ENCODE measurements at places on chromosomes 3 and 15.

- DNase-seq: no peak
Measured at GRCh38 chr3:42045708-42046243, 45.4 kb upstream of the TRAK1 start.

- no peak for DNase-seq
Measured at GRCh38 chr15:50163719-50164410, 18.1 kb upstream of the SLC27A2 start.

GRCh38 chr3:60308808-60309207 is 942.4 kb downstream of the FHIT start:
- no peak for DNase-seq

GRCh38 chr15:32919749-32920414 is 202.1 kb downstream of the GREM1 start:
- no peak for DNase-seq

DNA sequence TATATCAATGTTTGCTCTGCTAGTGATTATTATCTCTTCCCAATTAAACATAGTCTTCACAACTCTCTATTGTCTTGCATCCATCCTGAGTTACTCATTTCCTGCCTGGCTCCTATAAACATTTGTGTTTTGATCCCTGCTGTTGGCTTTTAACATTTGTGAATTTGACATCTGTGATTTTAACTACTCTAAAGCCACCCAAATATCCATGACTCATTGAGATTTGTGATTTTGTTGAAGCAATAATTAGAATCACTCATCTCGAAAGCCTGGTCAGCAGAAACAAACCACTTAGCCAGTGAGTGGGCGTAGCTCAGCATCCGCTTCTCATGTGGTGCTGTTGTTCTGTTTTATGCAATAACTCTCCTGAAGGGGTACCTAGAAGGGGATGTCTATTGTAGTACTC is 174.3 kb upstream of the ZBTB20 start:
- no peak for DNase-seq

GRCh38 chr3:162370141-162370540 is 873.5 kb downstream of the OTOL1 start:
- no peak for DNase-seq

- no peak for DNase-seq
Measured at GRCh38 chr15:71551566-71551965, 258.8 kb upstream of the NR2E3 start.

- no peak for DNase-seq
Measured at GRCh38 chr3:77605308-77605707, 565.4 kb downstream of the ROBO2 start.

DNA sequence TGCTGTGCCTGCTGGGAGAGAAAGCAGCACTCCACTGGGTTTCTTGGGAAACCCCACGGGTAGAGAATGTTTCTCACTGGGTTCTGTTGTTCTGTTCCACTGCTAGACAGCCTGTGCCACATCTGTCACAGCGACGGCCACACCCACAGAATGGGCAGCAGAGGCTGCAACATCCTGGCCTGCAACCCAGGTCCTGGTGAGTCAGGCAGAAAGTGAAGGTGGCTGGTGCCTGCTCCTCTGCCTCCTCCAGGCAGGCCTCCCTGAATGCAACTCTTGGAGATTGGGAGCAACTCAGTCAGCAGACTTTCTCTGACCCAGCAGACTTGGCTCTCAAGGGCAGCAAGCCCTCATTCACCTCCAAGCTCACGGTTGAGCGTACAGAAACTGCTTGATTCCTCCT is 13.0 kb downstream of the C3orf18 start:
- no peak for DNase-seq

GRCh38 chr3:119428538-119428937 is 34.9 kb downstream of the TMEM39A start:
- DNase-seq: peak; percentile 34

- no peak for DNase-seq
Measured at GRCh38 chr3:170565495-170565894, 20.4 kb downstream of the SLC7A14 start.

DNA sequence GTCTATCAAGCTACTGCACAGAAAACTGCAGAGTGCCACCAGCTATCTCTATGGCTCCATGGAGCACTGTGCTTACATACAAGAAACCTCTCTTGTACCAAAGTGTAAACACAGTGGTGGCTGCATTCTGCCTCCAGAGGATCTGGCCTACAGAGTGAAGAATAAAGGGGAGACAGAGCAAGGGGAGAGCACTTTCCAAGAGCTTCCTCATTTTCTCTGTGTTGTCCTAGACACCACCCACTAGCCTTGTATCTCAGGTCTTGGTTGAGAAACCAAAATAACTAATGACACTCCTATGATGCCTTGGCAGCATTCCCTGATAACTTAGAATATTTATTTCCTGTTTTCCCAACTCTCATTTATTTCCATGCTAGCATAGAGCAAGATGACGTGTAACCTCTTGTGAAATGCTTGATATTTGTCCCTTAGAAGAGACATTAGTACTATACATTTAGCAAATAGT is 56.9 kb upstream of the PHLDB2 start:
- no peak for DNase-seq

- no peak for DNase-seq
Measured at GRCh38 chr3:54906763-54907162, 21.1 kb downstream of the LRTM1 start.

DNA sequence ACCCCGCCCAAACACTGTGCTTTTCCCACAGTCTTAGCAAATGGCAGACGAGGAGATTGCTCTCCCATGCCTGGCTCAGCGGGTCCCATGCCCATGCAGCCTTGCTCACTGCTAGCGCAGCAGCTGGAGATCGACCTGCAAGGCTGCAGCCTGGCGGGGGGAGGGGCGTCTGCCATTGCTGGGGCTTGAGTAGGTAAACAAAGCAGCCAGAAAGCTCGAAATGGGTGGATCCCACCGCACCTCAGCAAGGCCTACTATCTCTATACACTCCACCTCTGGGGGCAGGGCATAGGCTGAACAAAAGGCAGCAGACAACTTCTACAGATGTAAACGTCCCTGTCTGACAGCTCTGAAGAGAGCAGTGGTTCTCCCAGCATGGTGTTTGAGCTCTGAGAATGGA is 27.2 kb upstream of the WDR5B start:
- DNase-seq: no peak

DNA sequence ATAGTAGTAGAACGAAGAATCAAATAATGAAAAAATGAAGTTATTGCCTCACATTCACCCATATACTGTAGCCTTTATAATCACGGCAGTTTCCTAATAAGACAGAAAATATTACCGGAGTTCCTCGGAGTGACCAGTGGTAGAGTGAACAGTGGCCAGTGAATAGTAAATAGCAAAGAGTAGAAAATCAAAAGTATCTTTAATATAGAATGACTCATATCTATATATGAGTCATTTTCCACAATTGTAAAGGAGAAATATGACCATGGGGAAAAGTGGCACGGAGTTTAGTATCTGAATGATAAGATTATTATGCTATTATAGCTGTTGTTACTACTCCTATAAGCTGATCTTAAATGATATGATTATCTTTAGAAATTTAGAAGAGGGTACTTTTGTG is 38.5 kb downstream of the ZBTB20 start:
- no peak for DNase-seq

DNA sequence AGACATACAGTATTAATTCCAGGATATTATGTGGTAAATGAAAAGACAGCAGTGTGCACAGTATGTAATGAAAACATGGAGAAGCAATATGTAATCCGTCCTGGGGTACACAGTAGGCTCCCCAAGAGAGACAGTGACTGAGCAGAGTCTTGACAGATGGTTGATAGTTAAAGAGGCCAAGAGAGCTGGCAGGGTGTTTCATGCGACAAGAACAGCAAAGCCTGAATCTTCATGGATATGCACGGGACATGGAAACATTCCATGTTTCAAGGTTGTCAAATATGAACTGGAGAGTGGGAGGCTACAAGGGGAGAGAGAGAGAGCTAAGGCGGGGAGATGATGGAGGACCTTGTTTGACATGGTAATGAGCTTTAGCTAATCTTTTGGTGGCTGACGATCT is 338.4 kb downstream of the IL5RA start:
- no peak for DNase-seq

GRCh38 chr3:160140756-160141155 is 84.5 kb upstream of the C3orf80 start:
- peak; percentile 90 for DNase-seq

DNA sequence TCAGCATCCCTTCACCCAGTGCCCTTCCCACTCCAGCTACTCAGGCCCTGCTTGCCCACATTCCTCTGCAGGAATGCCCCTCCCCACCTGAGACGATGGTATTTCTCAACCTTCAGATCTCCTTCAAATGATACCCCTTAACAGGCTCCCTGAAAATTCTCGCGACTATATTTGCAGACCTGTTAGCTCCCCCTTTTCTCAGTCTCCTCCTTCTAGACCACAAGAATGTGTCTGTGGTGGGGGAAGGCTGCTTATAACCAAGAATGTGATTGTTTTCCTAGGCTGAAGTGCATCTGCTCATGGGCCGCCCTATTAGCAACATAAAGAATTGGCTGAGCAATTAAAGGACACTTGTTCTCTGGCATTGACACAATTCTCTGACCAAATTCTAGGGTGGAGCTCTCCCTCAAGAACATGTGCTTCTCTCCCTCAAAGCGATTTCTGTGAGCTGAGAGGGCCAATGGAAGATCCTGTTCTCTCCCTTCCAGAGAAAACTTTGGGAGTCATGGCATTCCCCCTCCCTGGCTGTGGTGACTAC is 19.1 kb upstream of the LIMD1 start:
- peak; percentile 30 for DNase-seq

DNA sequence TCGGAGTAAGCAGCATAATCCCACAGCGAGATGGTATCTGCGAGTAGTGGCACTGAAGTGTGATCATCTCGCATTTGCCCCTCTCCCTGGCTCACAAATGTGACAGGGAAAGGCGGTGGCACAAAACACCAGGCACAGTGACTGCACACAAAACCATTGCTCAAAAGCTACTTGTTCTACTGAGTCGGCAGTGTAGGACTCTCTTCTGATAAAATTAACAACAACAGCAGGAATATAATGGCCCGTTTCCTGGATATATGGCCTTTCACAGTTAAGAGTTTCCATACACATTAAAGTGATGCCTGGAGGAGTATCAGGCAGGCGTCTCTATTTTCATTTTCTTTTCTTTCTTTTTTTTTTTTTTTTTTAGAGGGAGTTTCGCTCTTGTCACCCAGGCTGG is 69.0 kb downstream of the MYO1E start:
- no peak for DNase-seq

- peak; percentile 25 for DNase-seq
Measured at GRCh38 chr15:33315044-33315443, 4.3 kb downstream of the RYR3 start.

- DNase-seq: no peak
Measured at GRCh38 chr15:100713163-100713867, 110.9 kb downstream of the ASB7 start.

DNA sequence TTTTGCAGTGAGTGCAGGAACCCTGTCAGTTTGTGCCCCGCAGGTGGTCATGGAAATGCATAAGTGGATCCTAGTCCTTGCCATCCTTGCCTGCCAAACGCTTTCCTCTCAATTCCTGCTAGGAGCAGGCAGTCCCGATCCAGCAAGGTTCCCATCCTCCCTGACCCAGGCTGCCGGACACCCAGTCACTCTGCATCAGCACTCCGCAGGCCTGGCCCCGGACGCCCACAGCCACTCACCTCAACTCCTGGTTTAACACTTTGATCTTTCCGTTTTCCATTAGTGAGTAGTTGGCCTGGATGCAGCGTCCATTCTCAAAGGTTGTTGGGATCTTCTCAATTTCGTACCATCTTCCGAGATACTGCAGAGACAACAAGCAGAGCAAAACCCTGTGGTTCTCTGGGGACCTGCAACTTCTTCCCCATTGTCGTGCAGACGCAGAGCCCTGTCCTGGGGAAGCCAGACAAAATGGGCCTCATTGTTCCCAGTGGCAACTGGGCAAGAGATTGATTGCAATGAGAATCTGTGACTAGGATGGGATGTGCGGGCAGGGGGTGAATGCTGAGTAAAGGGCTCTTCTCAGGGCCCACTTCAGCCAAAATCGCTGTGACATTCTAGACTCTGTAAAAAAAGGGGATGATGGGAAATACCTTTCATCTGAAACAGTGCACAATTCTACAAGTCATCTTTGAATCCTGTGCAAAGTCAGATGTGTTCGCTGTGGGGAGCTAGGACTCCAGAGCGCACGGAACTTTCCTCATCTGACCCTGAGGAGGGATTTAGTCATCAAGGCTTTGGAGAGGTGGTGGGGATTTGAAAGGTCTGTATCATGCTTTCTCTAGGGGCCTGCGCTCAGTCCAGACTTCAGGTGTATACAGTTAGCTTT is 9.9 kb downstream of the APOD start:
- no peak for DNase-seq

DNA sequence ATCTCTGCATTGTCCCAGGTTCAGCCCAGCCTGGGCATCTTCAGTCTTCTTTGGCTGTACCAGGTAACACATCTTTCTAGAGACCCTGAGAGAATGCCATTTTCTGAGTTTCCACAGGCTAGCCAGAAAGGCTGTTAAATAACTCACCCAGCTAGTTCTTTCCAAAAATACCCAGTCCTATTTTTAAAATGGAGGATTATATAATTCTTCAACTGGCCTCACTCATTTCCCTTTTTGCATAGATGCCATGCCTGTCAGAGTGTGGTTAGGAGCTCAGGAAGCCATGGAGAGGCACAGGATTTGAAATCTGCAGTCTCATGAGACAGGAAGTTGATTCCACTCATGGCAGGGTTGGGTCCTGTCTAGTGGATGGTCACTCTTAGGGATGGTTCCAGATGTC is 39.8 kb downstream of the CEMIP start:
- no peak for DNase-seq

DNA sequence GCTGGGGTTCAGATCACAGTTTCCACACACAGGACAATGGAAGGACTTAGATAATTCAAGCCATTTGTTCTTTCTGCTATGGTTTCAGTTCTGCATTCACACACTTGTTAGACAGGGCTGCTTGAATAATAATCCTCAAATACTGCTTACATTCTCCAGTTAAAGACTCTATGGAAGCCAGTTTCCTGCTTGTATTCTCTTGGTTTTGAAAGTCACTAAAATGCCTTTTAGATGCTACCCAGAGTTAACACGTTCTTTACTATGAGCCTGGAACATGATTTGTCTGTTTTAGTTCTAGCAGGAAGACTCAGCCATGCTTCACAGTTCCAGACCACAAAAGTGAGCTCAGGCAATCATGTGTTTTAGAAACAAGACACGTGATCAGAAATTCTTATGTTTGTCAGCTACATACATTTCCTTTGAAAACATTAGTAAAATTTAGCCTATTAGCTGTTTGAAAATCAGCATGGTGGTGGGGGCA is 152.4 kb downstream of the LEKR1 start:
- DNase-seq: no peak

Data from hematopoietic multipotent progenitor cell treated with erythropoietin and hydrocortisone succinate and interleukin-3 and kit ligand, for 8 days (in vitro differentiated cells).